Activated T-helper 9 cell treated with anti-CD3 and anti-CD28 coated beads, Interleukin-2, amount 50 U/mL, for 16 hours (primary cell): ENCODE measurements at places on chromosomes 7 and 10.

- DNase-seq: no peak
Observed at GRCh38 chr7:84422790-84423189, 228.2 kb upstream of the SEMA3A start.

DNA sequence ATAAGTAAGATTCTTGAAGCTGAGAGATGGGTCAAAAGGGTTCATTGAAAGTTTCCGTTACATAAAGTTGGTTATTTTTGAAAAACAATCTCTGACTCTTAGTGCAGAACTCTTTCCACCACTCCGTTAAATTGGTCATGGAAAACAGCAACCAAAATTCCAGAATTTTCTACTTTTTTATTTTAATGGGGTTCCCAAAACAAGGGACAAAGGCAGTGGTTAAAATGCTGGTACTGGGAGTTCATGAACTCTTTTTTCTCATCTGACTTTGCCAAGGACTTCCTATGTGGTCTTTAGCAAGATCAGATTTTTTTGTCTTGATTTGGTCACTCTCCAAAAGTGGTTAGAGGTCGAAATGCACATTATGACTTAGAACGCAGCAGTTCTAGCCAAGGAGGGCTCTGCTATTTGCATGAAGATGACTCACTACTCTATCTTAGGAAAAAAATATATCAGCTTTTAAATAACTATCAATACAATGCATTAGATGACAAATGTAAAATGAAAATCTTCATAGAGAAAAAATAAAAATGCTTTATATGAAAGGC is 145.7 kb downstream of the REEP3 start:
- DNase-seq: no peak

DNA sequence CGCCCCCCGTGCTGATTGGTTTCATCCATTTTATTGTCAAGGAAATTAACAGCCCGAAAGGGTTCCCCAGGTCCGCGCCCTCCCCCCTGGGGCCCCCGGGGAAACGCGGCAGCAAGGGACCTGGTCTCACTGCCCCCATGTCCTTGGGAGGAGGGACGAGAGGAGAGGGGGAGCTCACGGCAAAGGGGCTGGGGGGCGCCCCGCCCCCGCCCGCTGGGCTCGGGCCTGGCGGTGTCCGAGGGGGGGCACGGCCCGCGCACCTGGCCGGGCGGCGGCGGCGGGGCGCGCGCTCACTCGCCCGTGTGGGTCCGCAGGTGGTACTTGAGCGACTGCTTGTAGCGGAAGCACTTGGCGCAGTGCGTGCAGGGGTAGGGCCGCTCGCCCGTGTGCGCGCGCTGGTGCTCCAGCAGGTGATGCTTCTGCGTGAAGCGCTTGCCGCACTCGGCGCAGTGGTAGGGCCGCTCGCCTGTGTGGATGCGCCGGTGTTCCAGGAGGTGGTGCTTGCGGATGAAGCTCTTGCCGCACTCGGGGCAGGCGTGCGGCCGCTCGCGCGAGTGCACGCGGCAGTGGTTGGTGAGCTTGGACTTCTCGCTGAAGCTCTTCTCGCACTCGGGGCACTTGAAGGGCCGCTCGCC is 29.3 kb downstream of the ZNF777 start:
- no peak for DNase-seq

DNA sequence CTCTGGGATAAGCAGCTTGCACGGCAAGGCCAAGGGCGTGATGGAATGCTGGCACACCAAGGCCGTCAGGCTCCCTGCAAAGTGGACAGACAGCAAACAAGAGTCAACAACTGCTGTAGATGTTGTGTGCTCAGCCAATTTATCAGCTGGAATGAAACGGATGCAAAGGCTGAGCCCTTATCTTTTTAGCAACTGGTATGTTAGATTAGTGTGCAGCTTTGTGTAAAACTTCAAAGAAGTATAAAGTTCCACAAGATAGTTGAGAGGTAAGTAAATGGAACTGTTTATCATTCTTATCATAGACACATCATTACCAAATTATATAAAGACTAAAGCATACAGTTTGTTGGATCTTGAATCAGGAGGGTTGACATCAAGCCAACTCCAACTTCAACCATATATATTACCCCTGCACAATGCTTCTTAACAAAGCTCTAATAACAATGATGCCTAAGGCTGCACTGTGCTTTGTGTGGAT is 289.0 kb downstream of the TNS3 start:
- no peak for DNase-seq

- DNase-seq: no peak
Observed at GRCh38 chr10:78335691-78336401, 302.2 kb downstream of the RPS24 start.

DNA sequence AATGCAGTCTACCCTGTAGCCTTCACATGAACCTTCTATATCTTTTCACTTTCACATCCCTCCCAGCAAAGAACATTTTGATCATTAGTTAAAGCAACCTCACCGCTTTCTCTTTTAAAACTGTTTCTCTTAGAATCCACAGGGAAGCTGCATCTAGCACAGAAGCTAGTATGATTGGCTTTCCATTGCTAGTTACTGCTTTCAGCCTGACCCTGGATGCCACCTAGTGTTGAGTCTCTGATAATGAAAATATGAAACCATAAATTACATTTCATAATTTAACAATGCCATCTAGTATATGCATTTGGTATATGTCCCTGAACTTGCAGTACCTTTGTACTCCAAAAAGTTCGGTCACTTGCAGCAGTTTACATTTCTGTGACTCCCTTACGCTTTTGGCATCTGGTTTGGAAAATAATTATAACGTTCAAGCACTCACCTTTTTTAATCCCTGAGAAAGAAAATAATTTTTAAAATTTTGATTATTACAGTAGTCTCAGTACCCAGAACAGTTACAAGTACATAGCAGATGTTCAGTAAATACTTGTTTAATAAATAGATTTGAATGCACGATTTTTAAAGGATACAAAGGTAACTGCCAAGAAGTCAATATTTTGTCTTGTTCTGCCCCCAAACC is 22.7 kb downstream of the CISD1 start:
- DNase-seq: no peak

DNA sequence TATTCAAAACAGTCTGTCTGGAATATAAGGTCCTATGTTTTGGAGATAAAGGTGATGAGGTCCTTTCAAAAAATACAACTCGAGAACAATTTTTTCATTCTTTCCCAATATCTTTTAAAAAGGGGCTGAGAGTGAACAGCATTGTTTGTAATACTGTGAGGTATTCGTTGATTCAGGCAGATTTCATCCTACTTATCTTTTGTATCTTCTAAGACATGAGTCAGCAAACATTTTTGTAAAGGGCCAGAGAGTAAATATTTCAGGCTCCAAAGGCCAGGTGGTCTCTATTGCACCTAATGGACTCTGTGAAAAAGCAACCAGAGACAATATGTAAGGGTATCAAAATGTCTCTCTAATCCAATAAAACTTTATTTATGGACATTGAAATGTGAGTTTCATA is 8.1 kb upstream of the ANK3 start:
- DNase-seq: no peak

GRCh38 chr7:83452256-83452655 is 196.7 kb downstream of the SEMA3E start:
- no peak for DNase-seq

DNA sequence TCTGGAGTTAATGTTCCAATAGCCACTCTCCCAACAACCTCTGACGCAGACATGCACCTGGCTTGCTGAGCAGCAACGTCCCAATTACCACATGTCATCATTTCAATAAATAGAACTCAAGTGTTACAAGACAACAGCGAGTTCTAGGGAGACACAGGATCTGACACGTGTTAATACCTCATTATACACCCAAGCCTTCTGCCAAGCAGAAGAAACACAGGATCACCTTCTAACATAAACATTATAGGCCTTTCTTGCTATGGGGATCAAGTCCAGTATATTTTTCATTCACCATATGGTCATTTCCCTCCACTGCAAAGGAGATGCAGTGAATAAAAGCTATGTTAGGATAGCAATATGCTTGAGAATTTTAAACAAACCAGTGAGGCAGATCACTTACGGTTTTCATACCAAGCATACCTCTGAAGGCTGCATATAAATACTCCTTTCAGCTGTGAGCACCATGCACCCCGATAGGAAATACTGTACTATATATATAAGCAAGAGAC is 74.2 kb downstream of the JAZF1 start:
- no peak for DNase-seq

DNA sequence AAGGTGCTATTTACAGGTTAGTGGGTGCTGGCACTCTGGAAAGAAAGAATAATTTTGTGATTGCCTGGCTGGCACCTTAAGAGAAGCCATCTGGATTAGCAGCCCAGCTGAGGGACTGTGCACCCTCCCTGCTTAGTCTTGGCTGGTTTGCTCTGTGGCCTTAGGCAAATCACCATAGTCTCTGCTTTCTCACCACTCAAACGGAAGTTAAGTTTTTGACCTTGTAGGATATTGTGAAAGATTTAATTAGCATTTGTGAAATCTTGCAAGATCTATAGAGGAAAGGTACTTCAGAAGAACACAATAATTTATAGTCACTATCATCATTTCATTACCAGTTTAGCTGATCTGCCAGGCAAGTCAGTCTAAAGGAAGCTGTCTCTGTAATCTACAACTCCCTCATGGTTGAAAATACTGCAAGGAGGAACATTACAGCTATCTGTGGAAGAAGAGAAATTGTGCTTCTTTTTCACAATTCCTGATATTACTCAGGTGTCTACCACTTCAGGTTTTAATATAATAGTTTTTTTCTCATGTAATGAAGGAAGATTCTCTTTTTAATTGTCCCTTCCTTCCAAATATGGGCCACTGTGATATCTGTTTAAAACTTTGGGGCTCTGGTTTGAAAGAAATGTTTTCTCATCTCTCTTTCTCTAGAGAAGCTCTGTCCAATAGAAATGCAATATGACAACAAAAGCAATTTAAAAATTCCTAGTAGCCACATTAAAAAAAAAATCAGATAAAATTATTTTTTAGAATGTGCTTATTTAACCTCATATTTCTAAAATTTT is 219.6 kb downstream of the PTEN start:
- no peak for DNase-seq

- no peak for DNase-seq
Observed at GRCh38 chr7:38185395-38186307, 7.6 kb downstream of the STARD3NL start.

GRCh38 chr10:33195608-33196376 is 138.7 kb downstream of the NRP1 start:
- DNase-seq: no peak

GRCh38 chr10:25824050-25824449 is 110.0 kb upstream of the MYO3A start:
- no peak for DNase-seq

DNA sequence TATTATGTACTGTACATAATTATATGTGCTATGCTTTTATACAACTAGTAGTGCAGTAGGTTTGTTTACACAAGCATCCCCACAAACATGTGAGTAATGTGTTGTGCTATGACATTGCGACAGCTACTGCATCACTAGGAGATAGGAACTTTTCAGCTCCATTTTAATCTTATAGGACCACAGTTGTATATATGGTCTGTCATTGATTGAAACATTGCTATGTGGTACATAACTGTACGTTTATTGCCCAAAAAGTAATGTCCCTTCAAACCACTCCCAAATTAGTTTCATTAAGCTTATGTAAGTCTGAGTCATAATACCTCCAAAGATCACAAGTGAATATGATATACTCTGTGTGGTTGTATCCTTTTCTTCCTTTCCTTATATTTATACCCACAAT is 183.2 kb upstream of the POT1 start:
- DNase-seq: no peak

DNA sequence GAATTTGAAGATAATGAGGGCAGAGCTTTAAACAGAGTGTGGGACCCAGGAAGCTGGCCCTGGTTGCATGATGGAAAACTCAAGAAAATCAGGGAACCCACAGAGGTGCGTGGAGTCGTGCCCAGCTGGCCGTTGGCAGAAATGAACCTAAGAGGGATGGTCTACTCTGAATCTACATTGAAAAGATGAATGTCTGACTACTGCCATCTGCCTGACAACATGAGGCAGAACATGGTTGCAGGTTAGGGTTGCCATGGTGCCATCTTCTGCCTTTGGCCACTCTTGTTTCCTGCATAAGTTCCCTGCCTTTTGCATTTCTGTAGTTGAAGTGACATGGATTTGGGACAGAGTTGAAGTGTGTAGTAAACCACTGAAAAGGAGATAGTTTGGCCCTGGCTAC is 138.5 kb upstream of the COBL start:
- no peak for DNase-seq

GRCh38 chr10:78551184-78552005 is 517.4 kb upstream of the ZMIZ1 start:
- DNase-seq: no peak
